AG04450 (cell line): ENCODE measurements at places on chromosomes 5 and 9.

- DNase-seq: peak; percentile 8
Measured at GRCh38 chr9:71446473-71447411, 321.6 kb downstream of the CEMIP2 start.

- DNase-seq: no peak
Measured at GRCh38 chr5:154479944-154480750, 2.1 kb upstream of the HAND1 start.

DNA sequence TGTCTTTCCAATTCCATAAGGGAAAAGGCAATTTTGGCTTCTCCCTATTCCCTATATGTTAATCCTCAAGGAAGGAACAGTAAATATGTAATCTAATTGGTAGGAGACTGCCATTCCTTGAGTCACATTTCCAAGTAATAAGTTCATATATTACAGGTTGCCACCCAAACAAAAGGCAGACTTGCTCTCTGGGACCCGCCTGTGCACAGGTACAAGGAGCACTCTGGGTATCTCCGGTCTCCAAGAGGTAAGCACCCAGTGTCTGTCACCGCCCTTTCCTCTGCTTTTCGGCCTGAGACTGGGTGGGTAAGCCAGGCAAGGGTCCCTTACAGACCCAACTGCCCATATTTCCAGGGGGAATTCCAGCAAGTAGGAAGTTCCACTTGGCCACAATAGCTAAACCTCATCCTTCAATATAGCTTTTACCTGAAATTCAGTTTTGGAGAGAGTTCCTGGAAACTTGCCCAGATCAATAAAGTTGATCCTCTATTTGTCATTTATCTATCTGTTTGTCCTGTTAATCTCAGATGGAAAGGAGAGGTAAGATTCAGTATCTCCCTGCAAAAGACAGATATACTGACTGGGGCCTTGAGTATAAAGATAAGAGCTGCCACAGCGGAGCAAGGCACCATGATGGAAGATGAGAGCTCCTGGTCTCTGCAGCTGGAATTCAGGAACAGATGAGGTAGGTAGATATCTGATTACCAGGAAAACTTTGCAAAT, 81.8 kb downstream of the SUSD1 start:
- no peak for DNase-seq

DNA sequence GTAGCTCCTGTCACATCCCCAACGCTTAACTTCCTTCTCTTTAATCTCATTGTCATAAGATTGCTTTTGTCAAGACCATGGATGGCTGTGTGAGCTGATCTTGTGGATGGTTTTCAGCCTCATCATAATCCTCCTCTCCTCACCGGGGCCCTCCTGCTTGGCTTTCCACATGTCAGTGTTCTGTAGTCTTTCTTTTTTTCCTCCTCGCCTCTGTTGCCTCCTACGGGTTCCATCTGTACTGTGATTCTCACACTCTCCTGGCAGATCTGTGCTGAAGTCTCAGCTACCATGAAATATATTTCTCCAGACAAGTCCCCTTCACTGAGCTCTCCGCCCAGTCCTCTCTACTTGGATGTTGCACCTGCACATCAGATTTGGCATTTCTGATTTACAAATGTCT, 34.9 kb upstream of the FAM120AOS start:
- DNase-seq: no peak

- DNase-seq: no peak
Measured at GRCh38 chr9:110842986-110843385, 174.4 kb downstream of the MUSK start.

DNA sequence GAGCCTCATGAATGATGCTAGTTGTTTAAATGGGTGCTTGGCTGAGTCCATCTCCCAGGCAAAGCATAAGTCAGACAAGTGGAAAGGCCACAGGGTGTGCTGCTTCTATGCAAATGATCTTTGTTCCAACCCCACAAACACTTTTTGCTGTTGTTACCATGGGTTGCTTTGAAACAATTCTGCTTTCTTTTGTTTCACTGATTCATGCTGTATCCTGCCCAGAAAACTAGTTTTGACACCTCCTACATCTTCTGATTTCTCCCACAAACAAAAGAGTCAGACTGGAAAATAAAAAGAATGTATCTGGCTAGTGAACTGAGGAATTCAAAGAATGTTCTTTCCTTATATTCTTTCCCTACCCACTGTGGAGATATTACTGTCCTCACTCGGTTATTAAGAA, 298.6 kb downstream of the DIRAS2 start:
- DNase-seq: no peak
